ENCODE measurements at places on chromosomes 11 and 22.

GRCh38 chr22:49724893-49725489 is 102.7 kb downstream of the BRD1 start:
- no peak for DNase-seq
- H3K4me1 ChIP-seq: no peaks in the 10 kb centered on the region
- no peak overlapping the region for H3K4me3 ChIP-seq
- no peak overlapping the region for H3K27ac ChIP-seq
- no peaks in the 10 kb centered on the region for H3K27me3 ChIP-seq

- no peaks in the 10 kb centered on the region for H3K27me3 ChIP-seq
- DNase-seq: no peak
- H3K4me3 ChIP-seq: no peak overlapping the region
- 0 out of 2 replicates have a peak, but pooled peaks cover 8% of the 10 kb centered on the region for H3K4me1 ChIP-seq
Observed at GRCh38 chr11:2092464-2092910, 46.7 kb downstream of the IGF2 start.

GRCh38 chr11:58525037-58525614 is 17.2 kb upstream of the OR5B21 start:
- DNase-seq: no peak
- no peak overlapping the region for H3K27ac ChIP-seq
- H3K27me3 ChIP-seq: no peaks in the 10 kb centered on the region
- H3K4me3 ChIP-seq: no peak overlapping the region
- H3K4me1 ChIP-seq: no peaks in the 10 kb centered on the region

GRCh38 chr11:121800731-121801393 is 315.2 kb downstream of the BLID start:
- peaks cover 32% of the 10 kb centered on the region for H3K4me1 ChIP-seq
- peak overlapping the region; percentile 31 for H3K4me3 ChIP-seq
- H3K36me3 ChIP-seq: 0 out of 2 replicates have a peak, but pooled peaks cover 7% of the 10 kb centered on the region
- H3K27ac ChIP-seq: peak overlapping the region; percentile 99
- DNase-seq: peak; percentile 93

DNA sequence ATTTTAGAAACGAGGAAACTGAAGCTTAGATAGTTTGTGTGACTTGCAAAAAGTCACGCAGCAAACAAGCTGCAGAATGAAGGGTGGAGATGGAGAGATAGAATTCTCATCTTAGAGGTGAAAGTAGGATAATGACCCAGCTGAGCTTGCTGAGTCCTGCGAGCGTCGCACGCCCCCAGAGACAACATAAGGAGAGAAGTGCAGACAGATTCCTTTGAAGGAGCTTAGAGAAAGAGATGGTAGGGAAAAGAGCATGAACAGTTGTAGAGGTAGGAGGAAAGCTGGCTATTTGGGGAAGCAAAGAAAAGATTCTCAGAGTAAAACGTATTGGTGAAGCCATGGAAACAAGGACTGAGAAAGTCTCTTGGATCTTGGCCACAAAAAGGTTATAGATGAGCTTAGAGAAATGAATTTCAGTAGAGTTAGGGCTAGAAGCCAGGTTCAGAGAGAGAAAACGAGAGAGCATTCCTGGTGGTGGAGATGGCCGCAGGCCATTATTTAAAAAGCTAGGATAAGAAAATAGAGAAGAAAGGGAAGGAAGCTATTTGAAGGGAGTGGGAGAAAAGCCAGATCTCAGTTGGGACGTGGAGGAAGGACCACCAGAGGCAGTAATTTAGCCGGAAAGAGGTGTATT is 44.8 kb downstream of the FAM83F start:
- H3K4me3 ChIP-seq: no peak overlapping the region
- no peaks in the 10 kb centered on the region for H3K36me3 ChIP-seq
- H3K27me3 ChIP-seq: peaks cover 6% of the 10 kb centered on the region
- no peak overlapping the region for H3K27ac ChIP-seq

- peaks cover 31% of the 10 kb centered on the region for H3K27me3 ChIP-seq
- H3K27ac ChIP-seq: no peak overlapping the region
- peaks cover 8% of the 10 kb centered on the region for H3K4me1 ChIP-seq
Observed at GRCh38 chr22:44331881-44332714, 19.3 kb upstream of the SHISAL1 start.

DNA sequence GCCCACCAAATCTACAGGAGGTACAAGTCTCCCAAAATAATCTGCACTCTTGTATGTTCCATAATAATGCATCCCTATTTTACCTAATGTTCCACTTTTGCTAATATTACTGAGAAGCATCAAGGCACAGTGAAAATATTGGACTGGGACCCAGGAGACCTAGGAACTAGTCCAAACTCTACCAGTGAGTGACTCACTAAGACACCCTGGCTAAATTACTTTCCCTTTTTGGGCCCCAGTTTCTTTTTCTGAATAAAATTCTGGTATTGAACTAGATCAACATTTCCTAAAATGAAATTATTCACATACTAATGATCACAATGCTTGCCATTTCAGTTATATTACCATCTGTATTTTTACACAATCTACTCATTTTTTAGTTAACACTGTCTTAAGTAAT is 19.6 kb downstream of the THAP12 start:
- H3K4me3 ChIP-seq: no peak overlapping the region
- DNase-seq: no peak
- H3K27ac ChIP-seq: no peak overlapping the region
- no peaks in the 10 kb centered on the region for H3K27me3 ChIP-seq

All from GM23338 (cell line).